ENCODE measurements at places on chromosomes 5 and 9.

DNA sequence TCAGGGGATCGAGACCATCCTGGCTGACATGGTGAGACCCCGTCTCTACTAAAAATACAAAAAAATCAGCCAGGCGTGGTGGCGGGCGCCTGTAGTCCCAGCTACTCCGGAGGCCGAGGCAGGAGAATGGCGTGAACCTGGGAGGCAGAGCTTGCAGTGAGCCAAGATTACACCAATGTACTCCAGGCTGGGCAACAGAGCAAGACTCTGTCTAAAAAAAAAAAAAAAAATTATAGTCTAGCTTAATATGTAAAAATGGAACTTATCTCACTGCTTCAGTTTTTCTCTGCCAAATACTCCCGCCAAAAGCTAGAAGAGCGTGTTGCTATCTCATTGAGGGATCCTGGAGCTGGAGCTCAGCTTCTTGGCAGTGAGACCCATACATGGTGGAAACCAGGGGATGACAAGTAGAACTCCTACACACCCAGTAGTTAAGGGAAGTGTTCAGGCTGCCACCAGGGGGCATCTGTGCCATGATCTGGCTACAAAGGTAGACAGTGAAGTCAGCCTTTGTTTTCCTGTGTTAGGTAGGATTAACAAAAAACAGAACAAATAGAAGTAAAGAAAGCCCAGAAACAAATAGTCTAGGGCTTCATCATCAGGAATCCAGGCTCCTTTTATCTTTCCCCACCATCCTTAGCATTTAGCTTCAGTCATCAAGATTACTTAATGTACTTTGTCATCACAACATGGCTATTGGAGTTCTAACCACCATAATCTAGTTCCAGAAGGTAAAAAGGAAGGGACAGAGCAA is 33.6 kb upstream of the GLIPR2 start:
- DNase-seq = peak; percentile 91

DNA sequence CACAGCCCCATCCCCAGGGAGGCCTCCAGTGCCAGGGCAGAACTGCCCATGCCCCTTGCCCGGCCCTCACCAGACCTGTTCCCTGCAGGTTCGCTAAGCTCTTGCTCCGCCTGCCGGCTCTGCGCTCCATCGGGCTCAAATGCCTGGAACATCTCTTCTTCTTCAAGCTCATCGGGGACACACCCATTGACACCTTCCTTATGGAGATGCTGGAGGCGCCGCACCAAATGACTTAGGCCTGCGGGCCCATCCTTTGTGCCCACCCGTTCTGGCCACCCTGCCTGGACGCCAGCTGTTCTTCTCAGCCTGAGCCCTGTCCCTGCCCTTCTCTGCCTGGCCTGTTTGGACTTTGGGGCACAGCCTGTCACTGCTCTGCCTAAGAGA is 110.1 kb downstream of the RXRA start:
- DNase-seq = no peak

GRCh38 chr9:127216888-127217217 is 47.7 kb upstream of the GARNL3 start:
- no peak for DNase-seq

DNA sequence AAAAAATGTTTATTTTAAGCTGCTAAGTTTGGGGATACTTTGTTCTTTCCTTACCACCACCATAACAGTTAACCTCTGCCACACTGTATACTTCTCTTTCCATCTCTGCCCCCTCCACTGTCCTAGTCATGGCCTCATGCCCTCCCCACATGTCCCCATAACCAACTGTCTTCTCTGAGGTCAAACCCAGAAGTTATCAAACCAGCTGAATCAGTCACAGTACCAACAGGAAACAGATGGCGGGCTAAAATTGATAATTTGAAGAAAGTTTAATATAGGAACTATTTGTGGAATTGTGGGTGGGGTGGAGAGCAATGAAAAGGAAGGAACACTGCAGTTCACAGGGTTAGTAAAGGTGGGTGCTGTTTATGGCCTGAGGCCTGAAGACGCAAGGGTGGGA is 5.7 kb upstream of the DCTN4 start:
- DNase-seq = no peak

DNA sequence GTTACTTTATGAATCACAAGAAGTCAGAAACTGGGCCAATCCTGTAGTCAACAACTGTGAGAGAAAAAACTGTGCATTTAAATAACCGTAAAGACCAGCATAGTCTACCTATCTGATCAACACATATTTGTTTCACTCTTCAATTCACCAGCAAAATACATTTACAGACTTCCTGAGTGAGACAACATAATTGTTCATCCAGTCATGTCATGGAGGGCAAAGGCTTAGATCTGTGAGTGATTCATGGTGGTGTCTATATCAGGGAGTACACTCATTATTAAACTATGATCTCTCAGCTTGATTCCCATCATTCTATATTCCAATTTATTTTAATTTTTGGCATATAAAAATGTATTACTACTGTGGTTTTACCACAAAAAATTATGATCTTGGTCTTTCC is 694.6 kb downstream of the DNAH5 start:
- DNase-seq = no peak

DNA sequence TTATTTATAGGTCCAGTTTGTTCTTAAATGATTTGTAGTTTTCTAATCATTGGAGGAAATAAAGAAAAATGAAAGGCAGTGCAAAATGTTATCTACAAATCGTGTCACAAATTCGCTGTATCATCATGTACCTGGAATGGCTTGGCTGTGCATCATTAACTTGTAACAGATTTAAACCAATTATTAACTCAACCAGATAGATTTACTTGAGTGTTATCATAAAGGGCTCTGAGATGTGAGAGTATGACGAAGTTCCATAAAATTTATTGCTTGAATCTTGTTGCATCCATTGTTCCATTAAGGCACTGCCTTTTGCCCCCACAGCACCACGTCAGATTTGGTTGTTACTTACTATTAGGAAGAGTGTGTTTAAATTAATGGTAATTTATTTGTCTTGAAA is 23.5 kb downstream of the PCSK5 start:
- DNase-seq = no peak

- no peak for DNase-seq
Observed at GRCh38 chr9:77831781-77832180, 183.7 kb upstream of the GNA14 start.

- no peak for DNase-seq
Observed at GRCh38 chr5:44797841-44798240, 10.9 kb upstream of the MRPS30 start.

DNA sequence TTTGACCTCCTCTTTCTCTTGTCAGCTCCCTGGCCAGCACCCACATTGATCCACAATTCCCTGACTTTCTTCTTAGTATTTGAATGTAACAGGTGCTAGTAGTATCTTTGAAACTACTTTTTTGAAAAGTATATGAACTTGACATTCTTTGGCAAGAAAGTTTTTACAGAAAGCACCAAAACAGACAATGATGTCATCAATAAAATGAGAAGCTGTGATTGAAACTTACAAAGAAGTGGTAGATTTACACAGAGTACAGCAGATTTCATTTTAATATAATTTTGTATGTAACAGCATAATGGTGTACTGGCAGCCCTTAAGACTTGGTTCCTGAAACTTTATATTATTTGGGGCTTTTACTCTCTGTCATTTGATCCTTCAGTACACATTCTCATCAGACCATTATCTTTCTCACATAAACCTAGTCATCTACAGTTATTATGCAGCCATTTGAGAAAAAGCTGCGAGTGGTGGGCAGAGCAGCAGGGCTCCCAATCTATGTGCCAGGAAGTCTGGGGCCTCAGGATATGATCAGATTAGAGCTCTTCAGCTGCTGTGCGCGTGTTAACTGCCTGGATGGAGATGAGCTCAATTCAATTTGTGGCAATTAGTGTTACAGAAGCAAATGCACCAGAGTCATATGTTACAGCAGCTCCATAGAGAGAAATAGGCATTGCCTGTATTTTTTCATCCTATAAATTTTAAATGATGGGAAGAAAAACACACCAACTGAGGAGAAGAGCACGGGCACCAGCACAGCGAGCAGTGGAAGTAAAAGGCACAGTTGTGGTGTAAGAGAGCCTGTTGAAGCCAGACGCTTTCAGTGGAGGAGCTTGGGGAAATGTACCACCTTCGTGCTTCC is 126.1 kb downstream of the STARD4 start:
- no peak for DNase-seq

GRCh38 chr9:117574099-117574498 is 130.1 kb upstream of the TLR4 start:
- DNase-seq = no peak

- peak; percentile 95 for DNase-seq
Observed at GRCh38 chr9:63816751-63817621, 1468.0 kb downstream of the FOXD4L5 start.

- no peak for DNase-seq
Observed at GRCh38 chr5:104612005-104612404, 1049.4 kb upstream of the NUDT12 start.

DNA sequence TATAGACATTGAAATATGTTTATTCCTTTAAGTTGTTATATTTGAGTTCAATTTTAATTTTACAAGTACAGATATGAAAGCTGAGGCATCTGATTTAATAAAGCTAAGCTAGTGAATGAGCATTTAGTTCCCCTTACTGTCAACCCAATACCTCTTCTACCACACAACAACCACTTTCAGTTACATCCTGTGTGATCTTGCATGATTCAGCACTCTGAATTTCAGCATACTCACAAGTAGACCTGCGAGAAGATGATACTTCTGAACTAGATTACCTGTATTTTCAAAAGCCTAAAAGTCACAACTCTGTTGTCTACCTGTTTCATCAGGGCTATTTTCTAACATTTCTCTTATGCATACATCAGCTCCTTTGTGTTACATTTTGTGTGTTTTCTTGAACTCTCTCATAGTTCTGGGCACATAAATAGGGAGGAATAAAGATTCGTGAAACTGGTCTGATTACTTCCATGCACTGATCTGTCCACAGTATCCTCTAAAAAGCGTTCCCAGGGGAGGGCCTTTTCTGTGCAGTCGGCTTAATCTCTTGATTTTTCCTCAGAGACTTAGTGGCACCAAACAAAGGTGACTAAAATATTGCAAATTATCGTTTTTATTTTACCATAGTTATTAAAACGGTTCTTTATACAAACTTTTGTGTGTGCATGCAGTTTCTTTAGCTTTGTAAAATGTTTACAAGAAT is 2025.5 kb upstream of the NUDT12 start:
- no peak for DNase-seq

DNA sequence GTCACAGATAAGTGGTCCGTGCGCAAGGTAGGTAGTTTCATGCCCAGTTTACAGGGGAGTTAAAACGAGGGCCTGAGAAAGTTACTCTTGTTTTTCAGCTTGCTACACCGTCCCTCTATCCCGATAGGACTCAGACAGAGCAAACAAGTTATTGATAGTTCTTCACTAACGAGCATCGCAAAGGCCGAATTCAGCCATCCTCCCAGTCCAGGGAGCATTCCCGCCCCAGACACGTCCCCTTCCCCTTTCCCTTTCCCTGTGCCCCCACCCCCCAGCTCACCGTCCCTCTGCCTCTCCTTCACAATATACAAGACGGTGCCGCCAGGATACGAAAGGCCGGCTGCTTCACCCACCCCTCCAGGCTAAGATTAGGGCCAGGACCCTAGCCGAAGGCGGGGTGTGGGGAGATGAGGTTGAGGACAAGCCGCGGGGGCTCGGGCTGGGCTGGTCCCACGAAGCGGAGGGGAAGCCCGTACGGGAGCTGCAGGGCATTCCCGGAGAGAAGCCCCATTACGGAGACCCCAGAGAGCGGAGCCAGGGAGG is 599 bp downstream of the KIAA1191 start:
- no peak for DNase-seq

DNA sequence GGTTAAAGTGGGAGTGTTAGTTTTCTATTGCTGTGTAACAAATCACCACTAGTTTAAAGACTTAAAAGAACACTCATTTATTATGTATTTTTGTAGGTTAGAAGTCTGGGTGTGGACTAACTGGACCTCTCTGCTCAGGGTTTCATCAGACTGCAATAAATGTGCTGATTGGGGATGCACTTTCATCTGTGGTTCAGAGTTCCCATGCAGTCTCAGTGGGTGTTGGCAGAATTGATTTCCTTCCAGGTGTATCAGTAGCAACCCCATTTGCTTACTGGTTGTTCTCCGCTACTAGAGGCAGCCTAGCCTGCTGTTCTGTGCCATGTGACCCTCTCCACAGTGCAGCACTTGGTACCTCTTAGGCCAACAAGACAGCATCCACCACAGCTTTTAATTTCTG is 2200.5 kb downstream of the MAT2B start:
- no peak for DNase-seq

DNA sequence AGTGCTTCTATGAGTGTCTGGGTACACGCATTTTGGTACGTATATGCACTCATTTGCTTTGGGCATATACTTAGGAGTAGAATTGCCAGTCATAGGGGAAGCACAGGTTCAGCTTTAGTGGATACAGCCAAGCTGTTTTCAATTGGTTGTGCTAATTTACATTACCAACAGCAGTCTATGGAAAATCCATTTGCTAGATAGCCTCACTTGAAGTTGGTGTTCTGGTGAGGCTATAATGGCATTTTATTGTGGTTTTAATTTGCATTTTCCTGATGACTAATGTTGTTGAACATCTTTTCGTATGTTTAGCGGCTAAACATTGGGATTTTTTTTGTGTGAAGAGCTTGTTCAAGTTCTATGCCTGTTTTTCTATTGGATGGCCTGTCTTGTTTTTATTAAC is 76.8 kb upstream of the ANKH start:
- DNase-seq = no peak

DNA sequence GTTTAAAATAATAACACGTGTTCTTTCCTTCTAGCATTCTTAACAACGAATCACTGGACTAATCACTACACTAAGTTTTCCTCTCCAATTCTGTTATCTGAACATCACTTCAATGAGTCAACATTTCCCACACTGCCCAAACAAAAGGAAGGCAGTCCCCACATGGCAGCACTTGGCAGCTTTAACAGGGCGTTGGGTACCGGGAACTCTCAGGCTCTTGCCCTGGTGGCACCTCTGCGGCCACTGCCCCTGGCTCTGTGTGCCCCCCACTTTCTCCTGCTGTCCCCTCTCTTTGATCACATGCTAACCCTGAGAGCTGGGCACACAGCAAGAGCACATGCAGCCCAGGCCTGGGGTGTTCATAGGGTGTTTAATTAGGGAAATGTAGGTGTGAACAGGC is 15.7 kb downstream of the SLC6A3 start:
- peak; percentile 22 for DNase-seq

- no peak for DNase-seq
Observed at GRCh38 chr9:112894699-112895098, 4.0 kb upstream of the SLC46A2 start.

GRCh38 chr9:3857673-3858072 is 331.9 kb upstream of the RFX3 start:
- no peak for DNase-seq

GRCh38 chr9:133628766-133629165 is 7.4 kb upstream of the DBH start:
- DNase-seq = no peak

- no peak for DNase-seq
Observed at GRCh38 chr5:149782895-149783586, 52.9 kb downstream of the PPARGC1B start.

- DNase-seq = no peak
Observed at GRCh38 chr9:22052376-22052945, 43.4 kb upstream of the CDKN2B start.

DNA sequence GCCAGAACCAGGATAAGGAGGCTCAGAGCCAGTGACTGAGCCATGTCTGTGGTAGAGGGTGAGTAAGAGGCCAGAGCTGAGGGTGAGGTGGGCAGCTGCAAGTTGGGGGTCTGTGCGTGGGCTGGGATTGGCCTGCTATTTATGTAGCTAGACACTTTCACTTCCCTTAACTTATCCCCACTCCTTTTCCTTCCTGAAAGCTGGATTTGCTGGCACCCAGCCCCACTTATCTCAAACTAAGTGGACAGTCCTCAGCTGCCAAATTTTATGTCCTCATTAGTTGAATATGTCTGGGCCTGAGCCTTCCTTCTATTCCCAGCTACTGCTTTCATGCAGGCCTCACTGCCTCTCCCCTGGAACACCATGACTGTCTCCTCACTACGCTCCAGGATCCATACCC is at the start of gene CCL21:
CCL21 (minus strand) TSS at position 114 of the 400 bp plus-strand sequence; CDS start at position 44, 70 bp downstream.
- peak; percentile 86 for DNase-seq

Measured in cardiac septum (tissue), 1 donor.